ENCODE measurements at places on chromosomes 2 and 18.

DNA sequence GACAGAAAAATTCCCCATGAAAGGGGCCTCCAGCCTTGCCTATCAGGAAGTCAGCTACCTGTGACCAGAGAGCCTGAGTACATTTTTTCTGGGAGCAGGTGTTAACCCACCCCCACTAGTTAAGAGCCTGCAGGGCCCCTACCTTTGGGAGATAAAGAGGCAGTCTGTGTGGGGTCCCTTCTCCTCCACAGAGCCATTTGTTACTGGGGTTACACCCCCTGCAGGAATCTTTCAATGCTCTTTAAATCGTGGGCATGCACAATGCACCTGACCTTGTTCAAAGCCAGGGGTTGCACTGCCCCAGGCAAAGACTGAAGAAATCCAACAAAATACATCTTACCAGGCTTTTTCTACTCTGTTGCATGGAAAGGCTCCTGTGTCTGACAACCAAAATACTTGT, 15.7 kb upstream of the LYPD6 start:
- no peak for DNase-seq

GRCh38 chr2:240871071-240871958, 2.7 kb downstream of the AGXT start:
- DNase-seq, result no peak

- peak; percentile 26 for DNase-seq
Measured at GRCh38 chr18:76765649-76766048, 56.7 kb upstream of the ZNF236 start.

GRCh38 chr18:10343778-10344177, 110.7 kb upstream of the APCDD1 start:
- DNase-seq, result no peak

GRCh38 chr18:79988071-79988450, 302 bp downstream of the TXNL4A start:
- DNase-seq, result peak; percentile 18

- no peak for DNase-seq
Measured at GRCh38 chr2:240095556-240096523, 40.3 kb downstream of the COPS9 start.

DNA sequence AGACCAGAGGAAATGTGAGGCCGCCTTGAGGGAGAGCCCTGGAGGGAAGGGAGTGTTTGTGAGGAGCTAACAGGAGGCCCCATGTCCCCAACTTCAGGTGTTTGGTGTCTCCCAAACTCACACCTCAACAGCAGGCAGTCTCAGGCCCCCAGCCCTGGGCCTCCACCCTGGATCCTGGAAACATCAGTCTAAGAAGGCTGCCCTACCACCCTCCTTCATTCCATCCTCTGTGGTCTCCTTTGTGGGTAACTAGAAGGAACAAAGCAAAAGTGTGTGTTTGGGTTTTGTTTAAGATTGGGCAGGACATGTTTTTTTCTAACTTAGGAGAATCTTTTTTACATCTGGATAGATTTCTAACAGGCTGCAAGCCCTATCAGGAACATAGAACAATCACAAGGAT, 404.3 kb downstream of the BCL11A start:
- no peak for DNase-seq

- DNase-seq, result no peak
Measured at GRCh38 chr2:15506229-15506819, 54.8 kb downstream of the NBAS start.

DNA sequence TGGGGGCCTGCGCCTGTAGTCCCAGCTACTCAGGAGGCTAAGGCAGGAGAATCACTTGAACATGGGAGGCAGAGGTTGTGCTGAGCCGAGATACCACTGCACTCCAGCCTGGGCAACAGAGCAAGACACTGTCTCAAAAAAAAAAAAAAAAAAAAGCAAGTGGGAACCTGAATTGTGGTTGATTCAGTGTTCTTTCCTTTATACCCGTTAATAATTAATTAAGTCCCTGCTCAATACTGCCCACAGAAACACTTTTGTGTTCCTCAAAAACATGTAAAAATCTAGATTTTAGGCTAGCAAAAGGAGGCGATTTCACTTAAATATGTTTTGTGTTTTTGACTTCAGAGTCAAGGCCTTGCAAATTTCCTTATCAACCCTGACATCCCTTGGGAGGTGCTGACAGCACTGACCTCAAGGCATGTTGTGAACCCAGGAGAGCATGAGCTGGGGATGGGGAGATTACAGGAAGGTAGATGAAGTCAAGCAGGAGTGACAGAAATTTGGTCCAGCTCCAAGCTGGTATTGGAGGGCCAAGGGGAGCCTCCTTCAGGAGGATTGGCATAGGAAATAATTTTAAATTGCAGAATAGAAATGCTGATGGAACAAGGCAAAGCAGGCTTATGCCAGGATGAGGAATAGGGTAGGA, 89.0 kb upstream of the PNPT1 start:
- no peak for DNase-seq

GRCh38 chr2:214169736-214170135, 241.1 kb upstream of the VWC2L start:
- DNase-seq, result no peak

DNA sequence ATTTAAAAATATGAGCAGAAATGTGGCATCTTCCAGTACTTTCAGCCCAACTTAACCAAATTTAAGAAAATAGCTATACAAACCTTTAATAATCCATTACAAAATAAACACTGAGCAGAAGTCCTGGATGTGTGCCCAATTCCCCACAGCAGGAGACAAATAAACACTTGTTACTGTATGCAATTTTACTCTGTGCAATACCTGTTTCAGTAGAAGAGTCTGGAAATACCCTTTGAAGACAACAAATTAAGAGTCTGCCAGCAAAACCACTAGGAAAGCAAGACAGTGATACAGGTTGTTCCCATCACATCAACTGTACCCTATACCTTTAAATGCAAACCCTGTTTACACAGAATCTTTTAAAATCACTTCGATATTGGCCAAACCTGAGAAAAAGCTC, 41.4 kb upstream of the RNU4ATAC start:
- DNase-seq, result peak; percentile 23

- no peak for DNase-seq
Measured at GRCh38 chr2:231765496-231765929, 15.6 kb downstream of the PDE6D start.

DNA sequence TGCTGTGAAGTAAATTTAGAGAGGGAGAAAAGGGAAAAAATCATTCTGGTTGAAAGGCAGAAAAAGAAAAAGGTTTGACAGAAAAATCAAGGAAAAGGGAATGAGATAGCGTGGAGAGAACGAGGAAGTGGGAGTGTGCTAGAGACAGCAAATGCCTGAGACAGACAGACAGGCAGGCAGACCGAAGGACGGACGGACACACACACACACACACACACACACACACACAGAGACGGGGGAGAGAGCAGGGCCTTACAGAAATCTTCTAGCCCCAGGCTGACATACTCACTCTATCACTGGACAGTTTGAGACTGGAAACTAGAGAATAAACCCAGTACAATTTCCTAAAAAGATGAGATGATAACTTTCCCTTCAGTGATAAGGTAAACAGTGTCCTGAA, 238.4 kb downstream of the ZNF521 start:
- DNase-seq, result no peak

GRCh38 chr18:50665519-50665918, 105.6 kb downstream of the MAPK4 start:
- no peak for DNase-seq

GRCh38 chr2:137846993-137847392, 117.3 kb upstream of the HNMT start:
- DNase-seq, result no peak

GRCh38 chr2:9948721-9949120, 2.8 kb upstream of the GRHL1 start:
- DNase-seq, result no peak

DNA sequence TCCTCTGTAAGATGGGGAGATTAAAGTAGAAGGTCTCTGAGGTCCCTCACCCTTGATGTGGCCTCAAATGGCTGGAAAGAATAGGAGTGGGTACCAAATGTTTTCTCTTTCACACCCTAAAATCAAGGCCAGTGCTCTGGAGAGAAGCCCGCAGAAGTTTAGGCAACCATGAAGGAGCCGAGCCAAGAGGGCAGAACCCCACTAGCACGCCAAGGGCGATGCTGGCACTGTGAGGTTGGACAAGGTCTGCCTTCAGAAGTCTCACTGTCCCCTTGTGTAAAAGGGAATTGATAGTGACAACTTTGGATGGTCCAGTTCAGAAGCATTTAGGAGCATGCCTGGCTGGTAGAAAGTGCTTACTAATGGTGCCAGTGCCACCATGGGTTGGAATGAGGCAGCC, 16.3 kb upstream of the OTOF start:
- no peak for DNase-seq

GRCh38 chr2:173752152-173752551, 213.0 kb downstream of the SP3 start:
- DNase-seq, result no peak

DNA sequence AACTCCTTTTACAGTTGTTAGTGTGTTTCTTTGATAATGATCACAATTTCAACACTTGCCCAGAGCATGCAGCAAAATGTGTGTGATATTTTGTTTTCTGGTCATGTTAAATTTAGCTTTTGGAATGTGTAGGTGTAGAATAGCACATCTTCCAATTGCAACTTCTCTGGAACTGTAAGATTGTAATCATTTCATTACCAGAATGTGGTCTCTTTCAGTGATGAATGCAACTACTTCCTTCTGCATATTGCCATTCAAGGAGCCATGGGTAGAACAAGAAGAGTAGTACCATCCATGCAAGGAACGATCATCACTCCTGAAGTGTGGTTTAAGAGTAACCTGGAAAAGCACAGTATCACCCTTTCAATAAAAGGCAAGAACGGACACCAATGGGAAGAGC, 548.8 kb upstream of the ZNF804A start:
- no peak for DNase-seq

DNA sequence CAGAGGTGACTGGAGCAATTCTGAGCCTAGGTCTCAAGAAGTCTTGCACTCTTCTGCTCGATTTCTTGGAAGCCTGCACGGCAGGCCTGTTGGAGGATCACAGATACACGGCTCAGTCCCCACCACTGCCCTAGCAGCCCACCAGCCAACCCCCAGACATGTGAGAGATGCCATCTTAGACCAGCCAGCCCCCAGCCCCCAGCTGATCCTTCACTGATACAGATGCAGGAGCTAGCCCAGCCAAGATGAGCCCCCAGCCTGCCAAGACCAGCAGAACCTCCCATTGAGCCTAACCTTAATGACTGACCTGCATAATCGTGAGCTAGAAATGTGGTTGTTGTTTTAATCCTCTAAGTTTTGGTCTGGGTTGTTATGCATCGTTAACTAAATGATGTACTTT, 47.5 kb downstream of the INHBB start:
- DNase-seq, result no peak

DNA sequence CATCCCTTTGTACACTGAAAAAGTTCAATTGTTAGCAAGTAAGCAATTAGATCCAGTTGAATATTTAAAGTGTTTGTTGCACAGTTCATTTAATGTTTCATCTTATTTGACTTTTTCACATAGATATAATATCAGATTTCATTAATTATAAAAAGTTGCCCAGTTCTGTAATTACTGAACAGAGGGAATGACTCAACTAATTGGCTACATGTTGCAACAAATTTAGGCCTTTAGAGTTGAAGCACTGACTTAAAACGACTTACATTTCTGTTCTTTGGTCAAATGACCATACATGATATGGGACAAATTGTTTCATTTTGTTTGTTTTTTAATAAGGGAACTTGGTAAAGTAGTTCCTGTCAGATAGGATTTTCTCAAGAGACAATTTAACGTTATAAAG, 68.5 kb upstream of the FAM117B start:
- DNase-seq, result no peak

DNA sequence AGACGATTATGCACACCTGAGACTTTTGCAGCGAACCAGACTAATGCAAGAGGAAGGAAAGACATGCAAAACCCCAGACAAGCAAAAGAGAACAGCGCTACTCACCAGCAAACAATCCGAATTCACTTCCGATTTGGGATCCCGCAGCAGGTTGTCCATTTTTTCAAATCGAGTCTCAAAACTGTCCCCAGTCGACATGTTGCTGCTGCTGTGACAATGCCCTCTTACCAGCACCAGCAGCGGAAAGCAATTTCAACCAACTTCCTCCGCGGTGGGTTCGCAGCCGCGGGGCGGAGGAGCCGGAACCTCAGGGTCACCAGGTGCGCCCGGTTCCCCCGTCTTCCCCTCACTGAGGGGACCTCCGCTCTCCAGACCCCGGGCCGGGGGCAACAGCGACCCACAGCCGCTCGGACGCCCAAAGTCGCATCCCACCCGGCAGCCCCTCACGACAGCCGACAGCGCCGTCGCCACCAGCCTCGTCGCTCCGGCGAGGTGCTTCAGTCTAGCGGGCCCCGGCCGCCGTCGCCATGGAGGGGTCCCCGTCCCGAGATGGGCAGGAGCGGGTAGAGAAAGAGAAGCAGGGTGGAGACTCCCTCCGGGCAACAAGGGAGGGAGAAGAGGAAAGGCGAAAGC, 784 bp downstream of the ROCK1 start:
- DNase-seq, result peak; percentile 33

- DNase-seq, result no peak
Measured at GRCh38 chr2:62564380-62565137, 58.6 kb upstream of the TMEM17 start.

DNA sequence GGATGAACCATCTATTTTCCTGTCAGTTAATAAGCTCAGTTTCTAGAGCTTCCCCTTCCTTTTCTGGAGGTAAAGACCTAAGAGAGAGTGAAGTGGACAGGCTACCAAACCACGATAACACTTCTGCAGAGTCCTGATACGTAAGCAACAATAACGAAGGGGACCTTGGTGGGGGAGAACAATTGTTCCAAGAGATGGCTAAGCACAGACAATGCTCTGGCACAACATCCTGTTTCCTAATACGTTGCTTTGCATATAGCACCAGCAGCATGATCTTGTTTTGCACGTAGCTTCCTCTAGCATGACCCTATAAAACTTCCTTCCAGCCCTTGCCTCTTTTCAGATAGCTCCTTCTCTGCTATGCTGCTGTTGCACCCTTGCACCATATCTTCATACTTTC, 247.3 kb downstream of the RAD51AP2 start:
- DNase-seq, result no peak

- DNase-seq, result no peak
Measured at GRCh38 chr2:172929644-172930043, 146.0 kb upstream of the MAP3K20 start.

GRCh38 chr2:85999061-85999831, 106.4 kb downstream of the POLR1A start:
- no peak for DNase-seq

DNA sequence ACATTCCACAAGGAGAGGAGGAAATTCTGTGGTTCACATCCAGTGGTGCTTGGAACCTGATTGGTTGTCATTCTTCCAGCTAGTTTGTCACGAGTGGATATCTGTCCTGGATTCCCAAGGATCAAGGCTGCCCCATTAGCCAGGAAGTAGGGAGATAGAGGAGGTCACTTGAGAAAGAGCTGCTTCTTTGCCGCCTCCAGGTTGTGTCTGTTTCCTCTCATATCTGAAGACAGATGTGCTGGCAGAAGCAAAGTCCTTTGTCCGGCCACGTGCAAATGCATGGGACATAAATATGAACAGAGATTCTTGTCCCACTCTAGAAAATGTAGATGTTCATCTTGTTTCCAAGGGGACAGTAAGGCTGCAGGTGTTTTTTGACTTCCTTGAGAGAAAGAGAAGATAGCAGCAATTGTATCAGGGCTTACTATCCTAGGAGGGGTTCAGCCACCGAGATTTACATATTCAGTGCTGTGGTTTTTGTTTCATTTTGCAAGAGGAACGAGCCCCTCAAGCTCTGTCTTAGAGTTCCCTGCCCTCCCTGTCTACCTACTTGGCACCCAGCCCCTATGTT, 174.4 kb downstream of the RPIA start:
- DNase-seq, result peak; percentile 5
